Fibroblast of skin of left quadriceps (primary cell): ENCODE measurements at places on chromosomes 4 and X.

- DNase-seq = no peak
These were observed 66.4 kb downstream of the DIPK2B start for GRCh38 chrX:45134315-45134731.

DNA sequence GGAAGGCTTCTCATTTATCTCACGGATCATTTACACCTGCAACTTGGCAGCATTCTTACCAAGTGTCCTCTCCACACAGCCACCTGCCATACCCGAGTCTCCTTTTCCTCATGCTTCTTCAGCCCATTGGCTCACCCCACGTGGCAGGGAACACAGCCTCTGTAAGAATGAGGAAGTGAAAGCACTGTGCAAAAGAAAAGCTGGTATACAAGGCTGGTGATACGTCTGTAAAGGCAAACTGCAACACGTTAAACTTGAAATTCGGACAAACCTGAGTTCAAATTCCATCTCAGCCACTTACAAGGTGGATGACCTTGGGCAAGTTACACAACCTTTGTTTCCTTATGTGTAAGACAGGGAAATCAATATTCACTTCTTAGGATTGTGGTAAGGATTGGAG lies 164.0 kb upstream of the RASGEF1B start:
- DNase-seq = no peak

DNA sequence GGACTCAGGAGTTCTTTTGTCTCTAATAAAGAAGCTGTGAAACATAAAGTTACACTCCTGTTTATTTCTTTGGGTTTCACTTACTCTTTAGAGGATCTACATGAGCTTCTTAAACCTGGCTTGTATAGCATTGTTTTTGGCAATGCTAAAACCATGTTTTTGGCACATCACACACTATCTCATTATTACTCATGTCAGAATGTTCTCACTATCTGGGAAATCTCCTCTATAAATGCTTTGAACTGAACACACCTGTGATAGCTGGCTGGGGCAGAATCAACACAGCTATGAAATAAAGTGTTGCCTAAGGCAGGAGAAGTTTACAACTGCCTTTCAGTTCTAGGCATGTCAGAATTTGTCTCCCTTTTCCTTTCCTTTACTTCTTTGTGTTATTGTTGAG lies 52.6 kb downstream of the SULT1B1 start:
- no peak for DNase-seq

DNA sequence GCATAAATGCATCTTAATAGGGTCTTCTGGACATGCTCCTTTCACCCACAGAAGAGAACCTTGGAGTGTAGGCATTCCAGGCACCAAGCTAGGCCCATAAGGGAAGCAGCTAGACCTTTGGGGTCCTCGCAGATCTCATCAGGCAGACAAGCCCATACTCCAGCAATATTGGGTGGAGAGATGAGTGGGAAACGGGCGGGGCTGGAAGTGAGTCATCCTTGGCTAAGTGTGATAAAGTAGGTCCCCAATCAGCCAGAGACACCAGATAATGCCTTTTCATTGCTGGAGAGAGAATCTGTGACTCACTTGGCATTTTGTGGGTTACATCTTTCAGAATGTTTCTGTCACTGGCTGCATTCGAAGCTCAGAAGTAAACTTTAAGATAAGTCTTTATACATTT lies 133.3 kb upstream of the MBNL3 start:
- no peak for DNase-seq

- no peak for DNase-seq
These were observed 234.0 kb upstream of the VCX3A start for GRCh38 chrX:6768881-6769280.

DNA sequence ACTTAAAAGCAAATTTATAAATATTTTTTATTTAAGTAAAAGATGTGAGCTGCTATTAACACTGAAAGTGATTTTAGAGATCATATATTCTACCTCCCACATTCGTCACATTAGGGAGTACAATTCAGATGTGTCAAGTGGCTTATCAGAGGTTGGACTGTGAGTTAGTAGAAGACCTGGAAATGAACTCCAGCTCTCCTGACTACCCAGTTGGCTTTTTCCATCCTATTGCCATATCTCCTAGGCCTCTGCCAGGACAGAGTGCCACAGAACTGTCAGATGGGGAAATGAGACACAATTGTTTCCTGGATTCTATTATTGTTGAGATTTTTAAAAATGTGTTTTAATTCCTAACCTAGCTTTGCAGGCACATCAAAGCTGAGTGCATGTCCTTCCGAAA lies 634.1 kb upstream of the MAGEB2 start:
- DNase-seq = no peak

DNA sequence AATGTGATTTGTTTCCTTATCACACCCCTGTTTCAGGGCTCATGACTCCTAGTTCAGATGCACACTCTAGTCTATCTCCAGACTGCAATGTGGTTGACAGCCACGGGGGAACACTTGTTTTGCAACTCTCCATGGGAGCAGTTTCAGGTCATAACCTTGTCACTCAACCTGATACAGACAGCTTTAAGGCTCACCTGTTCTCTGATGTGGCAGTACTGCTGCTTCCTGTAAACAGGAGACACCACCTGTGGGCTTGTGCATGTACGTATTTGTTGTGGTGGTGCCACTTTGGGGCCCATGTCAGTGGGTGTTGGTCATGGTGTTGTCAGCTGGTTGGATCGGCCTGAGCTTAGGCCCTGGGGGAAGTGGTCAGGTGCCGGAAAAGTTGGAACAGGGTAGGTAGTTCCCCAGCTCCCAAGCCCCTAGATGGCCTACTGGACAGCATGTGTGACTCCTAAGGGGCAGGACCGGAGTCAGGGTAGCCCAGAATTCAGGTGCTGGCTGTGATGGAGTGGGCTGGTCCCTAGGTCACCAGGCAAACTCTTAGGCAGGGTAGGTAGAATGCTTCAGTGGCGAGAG lies 46.2 kb downstream of the FAM9B start:
- no peak for DNase-seq

DNA sequence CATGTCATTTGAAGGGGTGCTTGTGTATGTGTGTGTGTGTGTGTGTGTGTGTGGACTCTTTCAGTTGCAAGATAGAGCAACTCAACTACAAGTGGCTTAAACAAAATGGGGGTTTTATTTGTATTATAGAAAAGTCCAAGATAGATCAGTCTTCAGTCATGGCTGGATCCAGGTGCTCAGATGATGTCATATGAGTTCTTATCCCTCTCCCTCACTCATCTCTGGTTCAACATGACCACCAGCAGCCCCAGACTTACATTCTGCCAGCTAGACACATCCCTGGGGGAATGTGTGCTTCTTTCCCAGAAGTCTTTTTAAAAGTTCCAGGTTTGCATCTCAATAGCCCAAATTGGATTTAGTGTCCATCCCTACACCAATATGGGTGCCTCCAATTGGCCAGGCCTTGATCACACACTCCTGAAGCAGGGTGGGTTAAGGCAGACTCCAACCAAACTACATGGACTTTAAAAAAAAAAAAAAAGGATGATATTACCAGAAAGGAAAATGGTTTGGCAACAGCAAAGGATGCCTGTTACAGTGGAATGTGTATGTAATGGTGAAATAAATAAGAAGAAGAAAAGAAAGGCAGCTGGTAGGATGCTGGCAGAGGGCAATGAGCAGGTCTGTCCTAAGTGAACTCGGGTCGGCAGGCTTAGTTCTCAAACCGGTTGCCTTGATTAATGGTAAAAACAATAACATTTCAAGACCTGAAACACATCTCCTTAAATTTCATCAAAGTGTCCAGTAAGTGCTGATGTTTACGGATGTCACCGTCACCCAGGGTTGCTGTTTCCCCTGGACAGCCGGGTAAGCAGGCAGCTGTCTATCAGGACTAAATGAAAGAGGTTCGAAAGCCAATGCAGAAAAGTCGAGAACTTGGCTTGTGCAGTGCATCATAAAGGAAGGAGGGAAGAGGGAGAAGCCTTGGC lies 107.7 kb downstream of the SMIM20 start:
- DNase-seq = no peak
